Pericardium fibroblast (primary cell): ENCODE measurements at places on chromosomes 7 and 10. TPM values are rescaled to one million over a fixed set of nuclear protein-coding genes. Genes with fewer than 3 reads are reported as not detected.

The IDI2 gene
- total RNA-seq: not detected in 2 replicates

The PTN gene
- total RNA-seq: 7.4 and 9.5 TPM in 2 replicates

The NPTX2 gene
- total RNA-seq: 0.51 and 10.4 TPM in 2 replicates

The ZNF853 gene
- total RNA-seq: 2.9 and 3.3 TPM in 2 replicates
